Hematopoietic multipotent progenitor cell treated with erythropoietin and hydrocortisone succinate and interleukin-3 and kit ligand, for 8 days (in vitro differentiated cells): ENCODE measurements at places on chromosomes 16 and 17.

GRCh38 chr16:24273508-24274182 is 17.5 kb downstream of the CACNG3 start:
- DNase-seq: no peak

DNA sequence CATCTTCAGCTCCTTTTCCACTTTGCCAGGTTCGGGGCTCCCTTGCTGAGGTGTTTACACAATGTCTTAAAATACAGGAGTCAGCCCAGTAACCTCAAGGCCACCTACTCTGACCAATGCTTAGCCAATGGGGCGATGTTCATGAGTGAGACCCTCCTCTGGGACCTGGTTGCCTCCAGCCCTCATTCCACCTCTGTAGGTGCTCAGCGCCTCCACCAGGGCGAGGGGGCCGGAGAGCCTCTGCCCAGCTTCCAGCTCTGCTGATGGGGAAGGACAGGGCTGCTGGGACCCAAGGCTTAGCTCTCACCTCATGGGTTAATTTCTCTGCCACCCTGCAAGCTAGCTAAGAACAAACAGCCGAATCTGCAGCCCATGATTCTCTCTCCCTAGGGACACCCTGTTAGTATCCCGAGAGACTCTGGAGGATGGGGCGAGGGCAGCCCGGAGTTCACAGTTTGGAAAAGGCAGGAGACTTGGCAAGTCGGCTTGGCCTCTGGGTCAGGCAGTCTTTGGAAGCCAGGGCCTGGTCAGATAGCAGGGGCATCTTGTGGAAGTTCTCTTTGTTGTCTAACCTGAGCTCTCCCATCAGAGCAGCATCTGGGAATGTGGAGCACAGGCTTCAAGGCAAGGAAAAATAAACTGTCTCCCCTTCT is 16.2 kb downstream of the SRCIN1 start:
- no peak for DNase-seq

DNA sequence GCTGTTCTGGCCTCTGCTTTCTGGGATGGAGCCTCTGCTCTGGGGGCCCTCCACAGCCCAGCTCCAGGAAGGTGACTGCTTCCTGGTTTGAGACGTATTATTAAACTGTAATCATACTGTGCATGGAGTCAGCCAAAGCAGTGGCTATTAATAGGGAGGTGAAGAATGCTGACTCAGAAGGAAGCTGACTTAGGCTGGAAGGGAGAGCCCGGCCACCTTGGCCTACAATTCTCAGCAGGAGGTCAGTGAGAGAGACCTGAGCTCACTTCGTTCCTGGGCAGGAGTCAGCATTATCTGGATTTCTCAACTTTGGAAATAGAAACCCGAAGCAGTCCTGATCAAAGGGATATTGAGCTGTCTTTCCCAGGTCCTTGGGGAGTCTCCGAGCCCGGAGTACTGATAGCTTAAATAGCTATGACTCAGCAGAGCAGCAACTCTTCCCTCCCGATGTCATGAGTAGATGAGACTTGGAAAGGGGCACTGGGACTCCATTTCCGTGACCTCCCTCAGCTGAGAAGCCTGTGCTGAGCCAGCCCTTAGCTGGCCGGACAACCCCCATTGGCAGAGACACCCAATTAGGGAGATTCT is 91.8 kb downstream of the YPEL2 start:
- no peak for DNase-seq

DNA sequence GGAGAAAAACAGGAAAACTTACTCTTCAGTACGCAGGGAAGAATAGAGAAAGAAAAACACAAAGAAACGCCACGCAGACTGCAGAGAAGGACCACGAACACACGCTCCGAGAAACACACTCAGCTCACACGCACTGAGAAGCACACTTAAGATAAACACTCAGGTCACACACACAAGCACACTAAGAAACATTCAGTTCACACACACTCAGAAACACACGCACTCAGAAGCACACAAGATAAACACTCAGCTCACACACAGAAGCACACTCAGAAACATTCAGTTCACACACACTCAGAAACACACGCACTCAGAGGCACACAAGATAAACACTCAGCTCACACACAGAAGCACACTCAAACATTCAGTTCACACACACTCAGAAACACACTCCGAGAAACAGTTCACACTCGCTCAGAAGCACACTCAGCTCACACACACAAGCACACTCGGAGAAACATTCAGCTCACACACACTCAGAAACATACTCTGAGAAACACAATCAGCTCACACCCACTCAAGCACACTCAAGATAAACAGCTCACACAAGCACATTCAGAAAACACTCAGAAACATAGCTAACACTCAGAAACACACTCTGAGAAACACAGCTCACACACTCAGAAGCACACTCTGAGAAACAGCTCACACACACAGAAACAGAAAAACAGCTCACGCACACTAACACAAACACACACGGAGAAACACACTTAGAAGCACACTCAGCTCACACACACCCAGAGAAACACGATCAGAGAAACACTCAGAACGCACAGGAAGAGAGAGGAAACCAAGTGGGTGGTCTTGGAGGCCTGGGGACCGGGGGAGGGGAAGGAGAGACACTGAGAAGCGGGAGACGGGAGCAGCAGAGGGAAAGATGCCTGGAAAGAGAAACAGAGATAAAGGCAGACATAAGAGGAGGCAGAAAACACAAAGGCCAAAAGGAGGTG is 908 bp downstream of the TMEM98 start:
- DNase-seq: peak; percentile 20

DNA sequence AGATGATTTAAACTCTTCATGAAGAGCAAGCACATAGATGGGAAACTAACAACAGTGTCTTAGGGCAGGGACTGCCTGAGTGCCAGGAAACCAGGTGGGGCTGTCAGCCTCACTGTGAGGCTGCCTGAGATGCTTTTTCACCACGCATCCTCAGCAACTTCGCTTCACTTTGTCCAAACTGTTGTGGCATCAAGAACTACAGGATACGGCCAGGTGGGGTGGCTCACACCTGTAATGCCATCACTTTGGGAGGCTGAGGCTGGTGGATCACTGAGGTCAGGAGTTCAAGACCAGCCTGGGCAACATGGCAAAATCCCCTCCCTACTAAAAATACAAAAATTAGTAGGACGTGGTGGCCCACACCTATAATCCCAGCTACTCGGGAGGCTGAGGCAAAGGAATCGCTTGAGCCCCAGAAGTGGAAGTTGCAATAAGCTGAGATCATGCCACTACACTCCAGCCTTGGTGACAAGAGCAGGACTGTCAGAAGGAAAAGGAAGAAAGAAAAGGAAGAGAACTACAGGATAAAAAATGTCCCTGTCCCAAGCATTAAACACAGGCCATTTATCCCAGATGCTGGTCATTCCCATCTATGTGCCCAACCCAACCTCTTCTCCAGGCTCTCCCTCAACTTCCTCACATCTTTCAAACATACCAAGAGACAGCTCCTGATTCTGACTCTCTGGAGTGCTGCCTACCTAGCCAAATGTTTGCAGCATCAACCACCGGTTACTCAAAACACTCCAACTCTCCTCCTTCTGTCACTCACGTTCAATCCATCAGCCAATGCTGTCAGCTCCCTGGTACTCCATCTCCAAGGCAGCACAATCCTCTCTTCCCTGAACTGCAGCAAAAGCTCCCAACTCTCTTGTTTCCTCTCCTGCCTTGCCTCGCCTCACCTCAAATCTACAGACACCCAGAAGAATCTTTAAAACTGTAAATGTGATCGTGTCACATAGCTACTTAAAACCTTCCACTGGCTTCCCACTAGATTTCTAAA is 1.6 kb downstream of the EIF4A3 start:
- DNase-seq: peak; percentile 16

GRCh38 chr17:6437466-6437865 is 2.5 kb upstream of the AIPL1 start:
- DNase-seq: no peak

GRCh38 chr17:43631429-43631828 is 30.3 kb downstream of the MEOX1 start:
- no peak for DNase-seq

DNA sequence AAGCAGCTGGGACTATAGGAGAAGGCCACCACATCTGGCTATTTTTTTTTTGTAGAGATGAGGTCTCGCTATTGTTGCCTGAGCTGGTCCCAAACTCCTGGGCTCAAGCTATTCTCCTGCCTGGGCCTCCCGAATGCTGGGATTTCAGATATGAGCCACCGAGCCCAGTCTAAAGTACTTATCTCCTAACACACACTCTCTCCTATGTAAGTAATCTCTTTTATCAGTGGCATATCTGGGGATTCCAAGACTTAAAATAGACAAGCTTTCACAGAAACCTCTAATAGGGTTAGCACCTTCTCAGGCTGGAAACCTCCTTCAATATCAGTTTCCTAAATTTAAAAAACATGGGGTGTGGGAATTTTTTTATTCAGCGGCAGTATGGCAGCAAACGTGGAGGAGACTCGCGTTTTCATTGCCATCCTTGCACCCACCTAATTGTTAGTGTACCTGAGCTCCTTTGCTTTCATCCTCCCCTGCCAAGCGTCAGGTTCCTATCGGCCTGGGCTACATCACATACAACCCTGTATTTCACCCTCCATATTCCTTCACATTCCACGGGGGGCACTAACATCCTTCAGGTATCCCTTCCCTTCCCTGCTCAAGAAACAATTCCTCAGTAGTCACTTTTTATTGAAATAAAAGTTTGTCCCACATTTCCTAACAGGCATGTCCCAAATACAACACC is 1.1 kb downstream of the EZH1 start:
- DNase-seq: peak; percentile 78

DNA sequence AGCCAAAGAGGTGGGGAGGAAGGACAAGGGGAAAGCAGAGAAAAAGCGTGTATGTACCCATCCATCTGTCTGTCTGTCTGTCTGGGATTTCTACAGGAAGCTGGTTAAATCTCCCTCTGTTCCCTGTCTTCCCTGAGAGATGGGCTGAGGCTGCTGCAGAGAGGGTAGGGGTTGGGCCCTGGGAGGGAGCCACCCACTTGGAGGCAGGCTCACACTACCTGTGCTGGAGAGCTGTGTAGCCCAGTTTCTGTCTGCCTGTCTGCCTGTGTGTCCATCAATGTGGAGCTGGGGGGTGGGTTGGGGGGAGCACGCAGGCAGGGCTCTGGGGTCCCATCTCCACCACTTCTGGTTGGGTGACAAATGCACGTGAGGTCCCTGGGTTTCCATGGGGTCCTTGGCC is 18.6 kb upstream of the C17orf113 start:
- DNase-seq: no peak

- DNase-seq: no peak
Measured at GRCh38 chr17:78873519-78874340, 29.3 kb downstream of the CEP295NL start.

DNA sequence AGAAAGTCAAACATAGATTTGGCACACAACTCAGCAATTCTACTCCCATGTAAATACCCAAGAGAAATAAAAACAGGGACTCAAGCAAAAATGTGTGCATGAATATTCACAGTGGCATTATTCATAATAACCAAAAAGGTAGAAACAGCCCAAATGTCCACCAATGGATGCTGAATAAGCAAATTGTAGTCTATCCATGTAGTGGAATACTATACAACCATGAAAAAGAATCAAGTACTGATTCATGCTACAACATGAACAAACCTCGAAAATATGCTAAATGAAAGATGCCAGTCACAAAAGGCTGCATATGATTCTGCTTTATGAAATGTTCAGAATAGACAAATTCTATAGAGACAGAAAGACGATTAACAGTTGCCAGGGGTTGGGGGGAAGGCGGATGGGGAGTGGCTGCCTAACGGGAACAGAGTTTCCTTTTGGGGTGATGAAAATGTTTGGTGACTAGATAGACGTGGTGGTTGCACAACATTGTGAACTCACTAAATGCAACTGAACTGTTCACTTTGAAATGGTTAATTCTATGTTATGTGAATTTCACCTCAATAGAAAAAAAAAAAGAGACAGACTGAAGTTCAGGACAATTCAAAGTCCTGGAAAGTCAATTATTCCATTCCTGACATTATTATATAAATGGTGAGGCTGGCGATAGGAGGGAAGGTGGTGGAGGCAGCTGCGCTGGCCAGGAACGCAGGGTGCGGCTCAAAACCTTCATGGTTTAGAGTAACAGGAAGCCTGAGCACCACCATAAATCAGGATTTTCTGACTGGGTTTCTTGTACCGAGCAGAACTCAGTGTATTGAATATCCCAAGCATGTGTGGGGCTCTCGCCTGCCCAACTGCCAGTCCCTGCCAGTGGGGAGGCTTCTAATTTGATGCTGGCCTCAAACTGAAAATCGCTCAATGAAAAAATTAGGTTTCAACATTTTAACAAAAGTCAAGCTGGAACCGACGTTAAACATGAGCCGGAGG is 300.9 kb downstream of the C16orf95 start:
- no peak for DNase-seq

DNA sequence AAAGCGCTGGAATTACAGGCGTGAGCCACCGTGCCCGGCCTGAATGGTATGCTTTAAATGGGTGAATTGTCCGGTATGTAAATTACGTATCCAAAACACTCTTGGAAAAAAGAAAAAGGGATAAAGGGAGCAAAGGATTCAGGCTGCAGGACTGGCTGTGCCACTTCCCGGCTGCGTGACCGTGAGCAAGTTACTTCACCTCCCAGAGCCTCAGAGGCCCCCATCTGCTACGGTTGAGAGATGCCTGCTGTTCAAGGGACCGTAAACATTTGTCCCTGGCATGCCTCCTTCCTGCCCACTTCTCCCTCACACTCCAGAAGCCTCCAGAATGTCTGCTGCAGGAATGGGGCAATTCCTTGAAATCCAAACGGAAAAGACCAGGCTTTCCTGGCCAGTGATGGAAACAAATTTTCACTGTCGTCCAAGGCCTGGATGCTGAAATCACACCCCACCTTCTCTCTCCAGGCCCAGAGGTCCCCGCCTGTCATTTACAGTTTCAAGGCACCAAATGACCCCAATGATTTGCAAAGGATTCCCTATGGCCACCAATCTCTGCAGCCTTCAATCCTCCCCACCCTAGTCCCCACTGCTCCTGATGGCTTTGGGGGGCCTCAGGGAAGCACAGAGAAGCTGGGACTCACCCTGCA is 22.9 kb upstream of the LITAF start:
- no peak for DNase-seq

DNA sequence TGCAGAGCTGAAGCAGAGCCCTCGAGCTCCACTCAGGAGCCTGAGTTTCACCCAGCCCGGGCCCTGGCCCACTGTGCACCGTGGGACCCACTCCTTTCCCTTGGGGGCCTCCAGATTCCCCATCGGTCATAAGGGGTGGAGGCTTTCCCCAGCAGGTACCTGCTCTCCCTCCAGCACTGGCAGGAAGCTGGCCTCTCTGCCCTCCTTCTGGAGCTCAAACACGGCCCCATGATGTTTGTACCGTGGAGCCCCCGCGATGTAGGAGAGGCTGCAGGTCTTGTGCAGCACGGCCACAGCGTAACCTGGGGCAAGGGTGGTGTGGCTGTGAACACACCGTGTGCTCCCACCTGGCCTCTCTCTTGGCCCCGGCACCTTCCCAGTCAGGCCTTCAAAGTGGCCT is 29.9 kb downstream of the HASPIN start:
- no peak for DNase-seq

GRCh38 chr16:13902677-13903076 is 17.3 kb upstream of the ERCC4 start:
- no peak for DNase-seq

GRCh38 chr17:12983991-12984884 is 33.6 kb downstream of the ELAC2 start:
- no peak for DNase-seq

GRCh38 chr17:75331671-75332070 is 42.4 kb upstream of the SLC25A19 start:
- no peak for DNase-seq

- no peak for DNase-seq
Measured at GRCh38 chr17:50480854-50481490, 2.3 kb downstream of the RSAD1 start.
